ENCODE measurements at places on chromosomes 2 and 18.
A peak's percentile ranks its signal among the peaks of the same experiment; 100 is the strongest.

DNA sequence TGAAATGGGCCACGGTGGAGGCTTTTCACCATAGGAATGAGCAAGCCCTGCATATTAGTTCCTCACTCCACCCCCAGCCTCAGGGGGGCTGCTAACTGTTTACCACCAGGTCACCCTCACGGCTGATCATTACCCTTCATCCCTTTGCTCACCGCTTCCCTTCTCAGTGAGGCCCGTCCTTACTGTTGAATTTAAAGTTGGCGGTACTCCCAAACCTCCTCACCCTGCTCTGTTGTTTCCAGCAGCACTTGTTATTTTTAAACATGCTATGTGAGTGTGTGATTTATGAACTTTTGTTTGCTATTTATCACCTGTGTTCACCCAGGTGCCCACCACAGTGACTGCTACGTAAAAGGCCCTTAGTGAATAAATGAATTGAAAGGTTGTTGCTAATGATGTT is 243.6 kb downstream of the ZNF407 start:
- DNase-seq = no peak

DNA sequence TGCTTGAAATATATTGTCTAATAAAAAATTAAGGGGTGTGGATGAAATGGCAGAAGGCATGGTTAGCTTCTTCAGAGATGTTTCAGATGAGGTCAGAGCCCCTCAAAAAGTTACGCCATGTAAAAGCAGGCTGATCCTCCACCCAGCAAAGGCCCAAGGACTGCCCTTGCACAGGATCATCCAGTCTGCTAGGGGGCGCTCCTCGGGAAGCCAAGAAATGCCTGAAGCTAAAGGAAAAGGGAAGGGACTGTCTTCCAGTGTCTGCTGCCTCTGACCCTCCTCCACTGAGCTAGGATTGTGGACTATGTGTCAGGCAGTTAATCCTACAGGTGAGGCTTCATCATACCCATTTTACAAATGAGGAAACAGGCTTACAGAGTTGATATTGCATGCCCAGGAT is 33.8 kb upstream of the TEX51 start:
- no peak for DNase-seq

DNA sequence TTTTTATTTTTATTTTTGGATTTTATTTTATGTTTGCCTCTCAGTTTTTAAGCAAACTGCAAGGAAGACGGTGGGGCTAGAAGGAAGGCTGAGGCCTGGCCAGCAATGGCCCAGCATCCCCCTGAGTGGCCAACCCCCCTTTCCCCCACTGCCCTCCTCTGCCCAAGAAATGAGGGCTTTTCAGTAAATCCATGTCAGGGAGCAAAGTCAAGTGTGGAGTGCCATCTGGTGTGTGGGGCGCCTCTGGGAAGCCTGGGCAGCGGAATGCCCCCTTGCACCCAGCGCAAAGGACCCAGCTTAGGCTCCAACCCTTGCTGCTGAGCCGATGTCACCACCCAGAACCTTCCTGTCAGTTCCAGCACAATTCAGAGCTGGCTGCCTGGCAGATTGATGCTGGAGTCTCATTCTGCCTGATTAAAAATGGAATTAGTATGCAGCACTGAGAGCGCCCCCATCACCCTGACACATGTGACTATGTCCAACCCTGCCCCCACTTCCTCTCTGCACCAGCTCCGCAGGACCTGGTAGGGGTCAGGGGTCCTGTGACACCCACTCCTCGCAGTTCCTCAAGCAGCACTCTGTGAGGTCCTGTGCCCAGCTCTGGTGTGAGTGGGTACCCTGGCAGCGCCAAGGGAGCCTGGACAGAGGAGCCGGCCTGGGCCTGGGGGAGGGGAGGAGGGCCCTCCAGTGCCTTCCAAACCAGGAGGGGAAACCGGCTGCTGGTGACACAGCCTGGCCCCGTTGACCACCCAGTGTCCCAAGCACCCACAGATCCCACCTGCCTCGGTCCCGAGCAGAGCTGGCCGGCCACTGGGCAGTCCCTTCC is 9.2 kb upstream of the ALPP start:
- DNase-seq = no peak

- no peak for DNase-seq
Measured at GRCh38 chr2:88574445-88574844, 52.8 kb downstream of the EIF2AK3 start.

DNA sequence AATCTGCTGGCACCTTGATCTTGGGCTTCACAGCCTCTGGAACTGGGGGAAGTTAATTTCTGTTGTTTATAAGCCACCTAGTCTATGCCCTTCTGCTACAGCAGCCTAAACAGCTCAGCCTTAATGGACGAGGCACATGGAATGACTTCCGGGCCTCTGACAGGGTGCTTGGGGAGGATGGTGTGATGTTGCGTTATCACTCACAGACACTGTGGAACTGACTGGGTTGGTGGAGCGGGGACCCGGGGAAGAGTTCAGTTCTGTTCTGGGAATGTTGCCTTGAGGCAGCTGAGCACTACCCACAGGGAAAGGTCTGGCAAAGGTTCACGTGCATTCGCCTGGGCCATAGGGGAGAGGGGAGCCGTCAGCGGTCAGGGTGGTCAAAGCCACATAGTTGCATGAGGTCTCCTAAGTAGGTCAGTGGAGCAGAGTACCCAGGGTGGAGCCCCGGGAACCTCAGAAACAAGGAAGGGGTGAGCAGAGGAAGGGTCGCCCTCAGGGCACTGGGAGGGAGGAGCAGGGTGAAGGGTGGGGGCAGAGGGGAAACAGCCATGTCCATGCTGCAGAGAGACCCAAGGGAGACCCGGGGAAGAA is 36.2 kb downstream of the LRRFIP1 start:
- no peak for DNase-seq

DNA sequence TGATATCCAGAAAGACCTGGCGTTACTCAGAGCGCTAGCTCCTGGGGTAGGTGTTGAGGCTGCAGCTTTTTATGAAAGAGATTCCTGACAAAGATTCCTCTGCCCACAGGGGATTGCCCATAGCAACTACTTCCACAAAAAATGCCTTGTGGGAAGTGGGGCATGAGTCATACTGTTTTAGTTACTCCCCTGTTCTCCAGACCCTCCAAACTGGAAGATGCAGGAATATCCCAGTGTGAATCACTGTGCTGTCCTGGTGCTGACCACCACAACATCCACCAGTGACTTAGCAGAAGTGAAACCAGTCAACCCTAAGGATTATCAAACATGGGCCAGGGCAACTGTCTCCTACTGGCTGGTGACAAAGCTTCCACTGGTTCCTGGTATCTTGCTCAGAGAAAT is 61.8 kb downstream of the CDH2 start:
- DNase-seq = no peak

GRCh38 chr18:12092398-12093229 is 1.0 kb upstream of the ANKRD62 start:
- no peak for DNase-seq

- peak; percentile 78 for DNase-seq
Measured at GRCh38 chr2:86105969-86106945, at the start of gene PTCD3. TSS of gene PTCD3 (plus strand) at chr2:86106235. CDS start at chr2:86106248, 13 bp downstream.

Measured in stimulated activated CD4-positive, alpha-beta T cell treated with anti-CD3 and anti-CD28 coated beads, TNF-alpha, amount 100 ng/mL, for 1 hour (primary cell).